ENCODE measurements at places on chromosomes 2 and 18. TPM values are rescaled to one million over a fixed set of nuclear protein-coding genes. Genes with fewer than 3 reads are reported as not detected.
A peak's percentile ranks its signal among the peaks of the same experiment; 100 is the strongest.

DNA sequence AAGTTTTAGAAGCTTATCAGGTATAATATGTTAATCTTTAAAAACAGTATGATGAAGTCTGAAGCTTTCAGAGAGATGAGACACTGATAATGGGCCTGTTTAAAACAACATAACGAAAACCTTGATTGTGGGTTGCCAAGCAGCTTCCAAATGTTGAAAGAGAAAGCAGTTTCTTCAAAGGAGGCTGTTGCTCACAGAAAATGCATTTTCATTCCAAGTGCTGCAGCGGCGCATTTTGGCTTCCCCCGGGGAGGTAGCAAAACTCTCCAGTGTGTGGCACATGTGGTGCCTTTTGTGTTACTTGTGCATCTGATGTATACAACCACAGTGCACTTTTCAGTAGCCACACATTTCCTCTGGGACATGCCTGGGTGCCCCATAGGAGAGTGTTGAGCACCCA is 66.1 kb downstream of the TMEFF2 start:
- no peak for DNase-seq

DNA sequence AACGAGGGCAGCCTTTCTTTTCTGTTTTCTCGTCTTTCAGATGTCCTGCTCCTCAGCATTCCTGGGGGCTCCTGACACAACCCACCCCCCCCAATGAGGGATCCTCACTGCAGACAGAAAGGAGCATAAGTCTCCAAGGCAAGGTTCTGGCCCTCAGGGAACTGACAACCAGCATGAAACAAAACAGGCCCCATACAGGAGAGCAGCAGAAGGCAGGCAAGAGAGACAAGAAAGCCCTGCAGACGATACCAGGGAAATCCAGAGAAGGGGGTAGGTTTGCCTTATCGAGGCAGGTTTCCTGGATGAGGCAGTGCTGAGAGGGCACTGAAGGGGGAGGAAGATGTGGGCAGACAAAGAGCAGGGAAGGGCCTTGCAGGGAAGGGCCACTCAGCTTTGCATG is 103.9 kb upstream of the EPAS1 start:
- DNase-seq, result no peak

- DNase-seq, result no peak
Measured at GRCh38 chr2:46502291-46502885, 23.0 kb downstream of the TMEM247 start.

GRCh38 chr2:235504441-235505180 is 10.8 kb downstream of the AGAP1 start:
- peak; percentile 24 for DNase-seq

Gene EFR3B
- 1.0 TPM for total RNA-seq

GRCh38 chr18:3332376-3332775 is 70.4 kb downstream of the MYL12B start:
- DNase-seq, result no peak

- peak; percentile 66 for DNase-seq
Measured at GRCh38 chr2:24972315-24972961, 683 bp upstream of the DNAJC27 start.

GRCh38 chr2:221876016-221876415 is 303.9 kb upstream of the EPHA4 start:
- no peak for DNase-seq

DNA sequence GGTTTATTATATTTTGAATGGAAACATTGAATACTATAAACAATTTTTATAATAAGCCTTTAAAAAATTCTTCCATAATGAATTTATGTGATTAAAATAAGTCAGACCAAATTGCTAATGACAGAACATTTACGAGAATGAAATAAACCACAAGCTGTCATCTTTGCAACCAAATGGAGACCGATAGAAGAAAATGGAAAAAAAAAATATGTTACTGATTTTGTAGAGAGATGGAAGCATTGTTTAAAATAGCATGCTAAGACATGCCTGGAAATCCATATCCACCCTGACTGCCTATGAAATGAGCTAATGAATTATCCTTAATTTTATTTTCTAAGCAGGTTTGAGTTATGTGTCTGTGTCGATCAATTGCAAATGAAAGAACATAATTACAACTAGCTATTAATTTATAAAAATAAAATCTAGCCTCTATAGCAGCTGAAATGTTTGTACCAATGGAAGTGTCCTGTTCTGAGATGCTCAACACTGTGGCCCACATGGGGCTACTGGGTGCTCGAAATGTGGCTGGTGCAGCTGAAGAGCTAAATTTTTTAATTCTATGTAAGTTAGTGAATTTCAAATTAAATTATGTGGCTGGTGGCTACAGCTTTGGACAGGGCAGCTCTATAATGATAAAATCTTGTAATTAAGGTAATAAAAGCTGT is 832.8 kb downstream of the RNF144A start:
- no peak for DNase-seq

DNA sequence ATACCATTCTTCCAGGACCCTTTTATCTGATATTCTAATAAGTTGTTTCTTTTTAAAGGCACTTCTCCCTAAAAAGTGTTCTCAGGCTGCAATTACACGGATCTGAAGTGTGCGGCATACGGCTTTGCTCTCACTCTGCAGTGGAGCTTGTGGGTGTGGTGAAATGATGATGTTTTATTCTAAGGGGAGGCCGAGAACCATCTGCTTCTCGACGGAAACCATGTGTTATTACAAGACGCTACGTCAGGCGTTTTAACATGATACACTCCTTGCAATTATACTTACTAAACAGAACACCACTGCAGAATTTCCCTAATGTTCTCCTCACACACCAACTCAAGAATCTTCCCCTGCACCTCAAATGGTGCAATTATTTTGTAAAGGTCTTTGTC is 34.9 kb upstream of the CTDP1 start:
- DNase-seq, result no peak

DNA sequence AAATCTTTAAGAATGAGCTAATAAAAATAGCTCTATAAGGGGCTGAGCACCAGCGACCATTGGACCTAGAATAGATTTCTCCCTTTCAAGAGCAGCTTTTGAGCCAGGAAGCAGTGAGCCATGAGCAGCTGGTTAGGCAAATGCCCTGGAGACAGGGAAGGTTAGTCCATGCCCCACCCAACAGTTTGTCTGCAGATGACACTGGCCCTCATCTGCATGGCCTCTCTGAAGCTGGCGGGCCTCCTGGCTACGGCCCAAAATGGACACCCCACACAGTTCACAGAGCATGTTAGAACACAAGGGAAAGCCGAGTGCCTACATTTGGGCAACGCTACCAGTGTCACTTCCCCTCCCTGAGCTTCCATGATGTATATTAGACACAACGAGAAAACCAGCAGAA is 201.1 kb downstream of the MGAT5 start:
- no peak for DNase-seq

- no peak for DNase-seq
Measured at GRCh38 chr18:50453014-50453680, 78.3 kb downstream of the SKA1 start.

Gene CYTIP
- total RNA-seq, result 5.8 TPM

DNA sequence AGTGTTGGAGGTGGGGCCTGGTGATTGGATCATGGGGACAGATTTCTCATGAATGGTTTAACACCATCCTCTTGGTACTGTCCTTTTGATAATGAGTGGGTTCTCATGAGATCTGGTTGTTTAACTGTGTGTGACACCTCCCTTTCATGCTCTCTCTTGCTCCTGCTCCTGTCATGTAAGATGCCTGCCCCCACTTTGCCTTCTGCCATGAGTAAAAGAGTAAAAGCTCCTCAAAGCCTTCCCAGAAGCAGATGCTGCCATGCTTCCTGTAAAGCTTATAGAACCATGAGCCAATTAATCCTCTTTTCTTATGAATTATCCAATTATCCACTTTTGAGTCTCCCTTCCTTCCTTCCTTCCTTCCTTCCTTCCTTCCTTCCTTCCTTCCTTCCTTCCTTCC is 317.7 kb downstream of the RDH14 start:
- DNase-seq, result no peak

Gene ACVR2A
- 33.0 TPM for total RNA-seq

Gene TMEM247
- not detected for total RNA-seq

Gene INHBB
- total RNA-seq, result 0.10 TPM

Gene SLC40A1
- total RNA-seq, result 212 TPM

- no peak for DNase-seq
Measured at GRCh38 chr2:118841828-118842461, 5.5 kb downstream of the EN1 start.

DNA sequence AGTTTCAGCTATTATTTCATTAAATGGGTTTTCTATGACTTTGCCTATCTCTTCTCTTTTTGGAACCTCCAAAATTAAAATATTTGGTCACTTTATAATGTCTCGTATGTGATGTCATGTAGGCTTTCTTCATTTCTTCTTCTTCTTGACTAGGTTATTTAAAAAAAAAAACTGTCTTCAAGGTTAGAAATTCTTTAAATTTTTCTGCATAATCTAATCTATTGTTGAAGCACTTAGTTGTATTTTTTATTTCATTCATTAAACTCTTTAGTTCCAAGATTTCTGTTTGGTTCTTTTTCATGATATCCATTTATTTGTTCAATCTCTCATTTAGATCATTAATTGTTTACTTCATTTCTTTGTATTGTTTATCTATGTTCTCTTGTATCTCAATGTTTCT is 43.8 kb upstream of the ROCK1 start:
- DNase-seq, result no peak

DNA sequence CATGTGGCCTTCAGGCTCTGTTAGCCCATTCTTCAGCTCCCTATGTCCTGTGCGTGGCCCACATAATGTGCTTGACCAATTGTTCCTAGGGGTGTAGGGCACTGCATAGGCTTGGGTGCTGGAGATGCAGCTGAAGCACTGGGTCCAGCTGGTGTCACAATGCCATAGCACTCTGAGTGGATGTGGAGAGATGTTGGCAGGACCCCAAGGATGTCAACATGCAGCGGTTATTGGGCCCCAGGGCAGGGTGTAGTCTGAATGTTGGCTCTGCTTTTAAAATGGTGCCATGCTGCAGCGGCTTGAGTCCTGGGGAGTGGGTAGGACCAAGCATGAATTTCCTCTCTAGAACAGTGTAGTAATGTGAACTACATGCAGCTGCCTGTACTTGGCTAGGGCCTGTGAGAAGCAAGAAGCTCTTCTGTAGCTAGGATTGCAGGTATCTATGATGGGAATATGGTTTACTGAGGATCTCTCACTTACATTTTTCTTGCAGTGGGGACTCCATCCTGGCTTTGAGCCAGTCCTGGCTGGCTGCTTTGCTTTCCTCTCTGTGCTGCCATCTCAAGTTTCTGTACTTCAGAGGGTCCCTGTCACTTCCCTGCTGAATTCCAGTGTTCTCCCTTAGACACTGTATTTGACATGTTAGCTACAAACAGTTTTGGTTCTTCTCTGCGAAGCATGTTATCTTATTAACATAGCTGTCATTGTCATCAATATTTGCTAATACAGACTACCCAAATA is 148.4 kb downstream of the CSRNP3 start:
- no peak for DNase-seq

DNA sequence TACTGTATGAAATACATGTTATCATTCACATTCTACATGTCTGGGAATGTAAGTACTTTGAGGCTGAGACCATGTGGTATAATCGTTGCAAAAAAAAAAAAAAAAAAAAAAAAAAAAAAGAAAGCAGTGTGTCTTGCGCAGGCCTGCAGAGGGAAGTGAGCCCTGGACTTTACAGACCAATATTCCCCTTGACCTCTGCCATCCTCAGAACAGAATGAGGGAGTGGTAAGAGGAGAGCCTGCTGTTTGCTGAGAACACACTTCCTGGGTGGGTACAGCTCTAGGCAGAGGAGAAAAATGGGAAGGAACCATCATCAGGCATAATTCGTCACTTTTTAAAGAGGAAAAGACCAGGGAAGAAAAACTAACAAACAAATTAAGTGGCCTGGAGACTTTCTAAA is 28.8 kb upstream of the TBC1D8 start:
- DNase-seq, result no peak

DNA sequence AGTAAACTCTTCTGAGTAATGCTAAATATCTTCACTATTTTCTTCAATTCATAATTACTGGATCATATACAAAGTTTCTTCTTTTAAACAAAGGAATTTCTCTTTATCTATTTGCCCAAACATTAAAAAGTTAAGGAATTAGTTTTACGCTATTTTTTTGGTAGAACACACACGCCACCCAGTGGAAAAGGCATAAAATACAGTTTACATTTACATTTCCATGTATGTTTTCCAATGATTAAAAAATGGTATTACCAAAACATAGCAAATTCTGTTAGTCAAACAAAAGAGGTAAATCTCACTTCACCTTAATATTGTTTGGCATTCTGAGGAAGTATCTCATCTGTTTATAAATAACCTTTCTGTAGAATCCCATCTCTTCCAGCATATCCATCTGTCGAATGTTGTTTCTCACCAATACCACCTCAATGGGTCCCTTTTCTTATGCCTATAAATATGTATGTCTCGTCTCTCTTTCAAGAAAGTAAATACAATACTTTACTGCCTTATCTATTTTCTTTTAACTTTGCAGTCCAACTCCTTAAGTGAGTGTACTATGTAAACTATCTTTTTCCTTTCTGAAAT is 7.2 kb downstream of the BOLL start:
- DNase-seq, result no peak

- DNase-seq, result no peak
Measured at GRCh38 chr2:68917034-68917718, 35.5 kb downstream of the GKN2 start.

GRCh38 chr2:207530160-207531031 is 634 bp downstream of the CREB1 start:
- peak; percentile 79 for DNase-seq

DNA sequence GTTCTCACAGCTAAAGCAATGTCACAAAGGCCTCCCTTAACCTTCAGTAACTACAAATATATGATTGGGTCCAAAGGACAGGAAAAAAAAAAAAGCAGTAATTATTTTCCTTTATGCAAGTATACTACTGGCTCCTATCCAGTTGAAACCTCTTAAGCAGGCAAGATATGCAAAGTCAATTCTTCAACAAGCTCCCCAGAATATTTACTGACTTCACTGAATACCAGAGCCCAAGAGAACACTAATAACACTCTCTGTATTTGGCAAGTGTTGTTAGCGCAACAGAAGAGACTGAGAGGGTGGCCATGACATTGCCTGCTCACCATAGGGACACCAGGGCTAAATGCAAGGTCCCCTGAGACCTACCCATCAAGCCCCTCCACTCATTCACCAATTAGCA is 74.5 kb downstream of the AP1S3 start:
- DNase-seq, result no peak

DNA sequence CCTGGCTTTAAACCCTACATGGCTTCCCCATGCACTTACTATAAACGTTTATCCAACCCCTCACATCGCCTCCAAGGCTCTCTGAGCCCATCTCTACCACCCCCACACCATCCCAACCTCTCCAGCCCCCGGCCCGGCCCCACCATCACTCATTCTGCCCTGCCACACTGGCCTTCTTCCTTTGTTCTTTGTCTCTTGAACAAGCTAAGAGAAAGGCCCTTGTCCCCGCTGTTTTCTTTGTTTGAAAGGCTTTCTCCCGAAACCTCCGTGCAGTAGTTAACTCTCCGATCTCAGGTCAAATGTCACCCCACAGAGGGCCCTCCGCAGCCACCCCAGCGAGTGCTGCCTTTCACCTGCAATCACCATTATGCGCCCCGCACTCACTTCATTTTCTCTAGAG is 100.4 kb downstream of the AFF3 start:
- DNase-seq, result no peak
